ENCODE measurements at places on chromosomes 7 and 10.

DNA sequence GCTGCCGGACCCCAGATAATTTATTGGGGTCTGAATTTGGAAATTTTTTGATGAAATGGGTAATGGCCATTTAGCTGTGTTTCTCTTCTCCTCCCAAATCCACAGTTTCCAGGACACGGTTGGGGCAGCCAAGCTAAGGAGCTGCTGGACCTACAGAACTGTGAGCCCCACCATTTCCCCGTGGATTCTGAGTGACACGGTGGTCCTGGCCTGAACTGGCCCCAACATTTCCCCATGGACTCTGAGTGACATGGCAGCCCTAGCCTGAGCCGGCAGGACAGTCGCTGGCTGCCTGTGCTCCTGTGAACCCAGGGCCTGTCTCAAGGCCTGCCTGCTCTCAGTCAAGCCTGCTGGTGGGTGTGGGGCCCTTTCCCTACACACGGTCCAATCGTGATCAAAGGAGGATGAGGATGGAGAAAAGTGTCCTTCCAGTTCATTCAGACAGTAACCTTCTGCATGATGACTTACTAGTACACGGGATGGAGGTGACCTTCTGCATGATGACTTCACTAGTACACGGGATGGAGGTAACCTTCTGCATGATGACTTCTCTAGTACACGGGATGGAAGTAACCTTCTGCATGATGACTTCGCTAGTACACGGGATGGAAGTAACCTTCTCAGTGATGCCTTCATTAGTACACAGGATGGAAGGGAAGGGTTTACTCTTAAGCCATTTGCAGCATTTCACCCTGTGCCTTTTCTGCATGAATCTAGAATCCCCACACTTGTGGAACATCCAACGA is 359.9 kb downstream of the GLRX3 start:
- no peak for DNase-seq

- no peak for DNase-seq
These were observed 139.1 kb downstream of the MARCHF5 start for GRCh38 chr10:92430103-92430502.

DNA sequence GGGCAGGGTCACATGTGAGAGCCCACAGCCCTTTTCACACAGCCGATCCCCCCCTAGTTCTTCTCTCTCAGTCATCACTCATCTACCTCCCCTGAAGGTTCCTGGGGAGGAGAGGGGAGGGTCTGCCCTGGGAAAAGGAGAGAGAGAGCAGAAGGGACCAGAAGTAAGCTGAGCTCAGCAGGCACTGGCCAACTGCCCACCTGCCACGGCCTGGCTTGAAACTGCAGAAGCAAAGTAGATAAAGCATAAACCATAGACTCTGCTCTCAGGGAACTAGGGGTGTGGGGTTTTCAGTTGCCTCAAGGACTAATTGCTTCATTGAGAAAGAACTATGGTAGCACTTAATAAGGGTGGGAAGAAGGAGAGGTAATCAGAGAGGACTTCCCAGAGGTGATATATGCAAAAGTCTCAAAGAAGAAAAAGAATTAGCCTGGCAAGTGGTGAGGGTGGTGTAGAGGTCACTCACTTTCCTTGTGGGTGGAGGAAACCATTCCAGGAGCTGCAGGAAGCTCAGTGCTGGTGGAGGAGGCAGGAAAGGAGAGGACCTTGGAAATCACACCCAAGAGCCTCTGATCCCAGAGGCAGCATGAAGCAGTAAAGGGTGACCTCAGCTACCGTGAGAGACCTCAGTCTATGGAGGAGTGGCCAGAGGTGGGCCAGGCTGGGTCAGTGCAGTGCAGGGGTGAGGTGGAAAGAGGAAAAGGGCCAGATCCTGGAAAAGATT is 17.2 kb downstream of the PILRA start:
- DNase-seq = no peak

DNA sequence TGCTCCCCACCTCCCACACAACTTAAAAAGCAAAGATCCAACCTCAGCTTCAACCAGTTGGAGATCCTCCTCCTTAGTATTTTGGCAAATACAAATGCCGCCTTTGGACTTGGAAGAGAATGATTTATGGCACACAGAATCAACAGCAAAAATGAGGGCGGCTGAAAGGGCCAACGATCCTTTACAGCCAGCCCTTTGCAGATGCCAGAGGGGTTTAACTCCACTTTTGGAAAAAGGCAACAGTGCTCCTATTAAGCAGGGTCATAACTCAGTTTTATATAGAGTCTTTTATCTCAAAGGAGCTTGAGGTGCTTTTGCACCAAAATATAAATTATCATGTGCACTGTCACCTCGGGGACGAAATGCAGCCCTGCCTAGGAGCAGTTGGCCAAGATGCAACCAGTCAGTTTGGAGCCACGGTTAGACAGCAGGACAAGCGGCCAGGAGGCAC is 56.7 kb upstream of the JCAD start:
- DNase-seq = no peak

DNA sequence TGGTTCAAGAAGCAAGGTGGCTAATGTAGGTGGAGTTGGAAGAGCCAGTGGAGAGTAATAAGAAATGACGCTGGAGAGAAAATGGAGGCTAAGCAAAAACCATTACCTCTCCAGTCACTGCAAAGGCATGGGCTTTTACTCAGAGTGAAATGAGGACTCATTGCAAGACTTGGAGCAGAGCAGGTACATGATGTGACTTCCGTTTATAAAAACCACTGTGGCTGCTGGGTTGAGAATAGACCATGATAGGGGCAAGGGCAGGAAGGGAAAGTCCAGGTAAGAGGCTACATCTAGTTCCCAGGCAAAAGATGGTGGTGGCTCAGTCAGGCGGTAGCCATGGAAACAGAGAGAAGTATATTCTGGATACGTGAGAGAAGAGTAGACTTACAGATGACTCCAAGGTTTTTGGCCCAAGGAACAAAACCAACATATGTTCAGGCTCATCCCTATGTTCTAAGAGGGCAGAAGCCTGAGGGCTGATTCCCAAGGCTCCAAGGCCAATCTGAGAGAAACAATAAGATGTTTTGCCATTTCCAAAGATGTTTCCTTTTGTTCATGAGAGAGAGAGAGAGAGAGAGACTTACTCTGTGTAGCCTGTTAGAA is 21.5 kb upstream of the PDE1C start:
- DNase-seq = no peak

DNA sequence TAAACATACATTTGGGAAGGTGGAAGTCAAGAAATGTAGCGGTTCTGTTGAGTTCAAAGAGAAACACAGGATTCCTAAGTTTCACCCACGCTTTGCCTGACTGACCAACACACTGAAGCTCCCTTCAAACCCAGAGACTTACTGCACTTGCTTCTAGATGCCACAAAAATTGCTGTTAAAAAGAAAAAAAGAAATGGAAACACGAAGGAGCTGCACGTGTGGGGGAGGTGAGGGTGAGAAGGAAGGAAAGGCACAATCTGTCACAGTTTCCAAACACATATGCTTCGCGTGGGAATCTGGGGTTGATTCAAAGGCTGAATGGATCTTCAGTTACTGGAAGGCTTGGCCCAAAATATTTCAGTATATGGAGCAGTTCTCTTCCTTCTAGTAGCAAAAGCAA is 495.6 kb downstream of the DNAJB6 start:
- DNase-seq = no peak

DNA sequence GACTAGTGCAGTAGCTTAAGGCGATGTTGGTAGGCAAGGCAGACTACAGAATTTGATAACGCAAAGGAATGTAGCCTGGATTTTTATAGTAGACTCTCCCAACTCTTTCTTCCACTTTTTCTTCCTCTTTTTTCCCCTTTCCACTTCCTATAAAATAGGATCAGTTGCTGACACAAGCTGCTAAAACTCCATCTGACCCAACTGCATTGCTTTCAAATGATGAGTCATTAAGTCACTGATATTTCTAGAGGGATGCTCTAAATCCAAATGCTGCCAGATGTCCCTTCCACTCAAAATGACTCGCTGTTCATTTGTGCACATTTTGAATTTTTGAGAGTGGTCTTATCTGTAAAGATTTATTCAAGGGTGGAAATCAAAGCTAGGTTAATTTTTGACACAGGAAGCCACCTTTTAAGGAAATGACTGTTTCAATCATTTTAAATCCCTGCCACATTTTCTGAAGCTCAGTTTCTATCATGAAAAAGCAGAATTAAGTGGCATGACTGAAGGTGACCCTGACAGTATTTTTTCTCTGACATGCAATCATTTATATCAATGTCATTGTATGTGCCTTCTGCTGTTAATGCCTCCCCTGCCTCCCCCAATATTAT is 25.8 kb upstream of the SFMBT2 start:
- no peak for DNase-seq

GRCh38 chr10:126937026-126937425 is 31.8 kb downstream of the DOCK1 start:
- DNase-seq = no peak

DNA sequence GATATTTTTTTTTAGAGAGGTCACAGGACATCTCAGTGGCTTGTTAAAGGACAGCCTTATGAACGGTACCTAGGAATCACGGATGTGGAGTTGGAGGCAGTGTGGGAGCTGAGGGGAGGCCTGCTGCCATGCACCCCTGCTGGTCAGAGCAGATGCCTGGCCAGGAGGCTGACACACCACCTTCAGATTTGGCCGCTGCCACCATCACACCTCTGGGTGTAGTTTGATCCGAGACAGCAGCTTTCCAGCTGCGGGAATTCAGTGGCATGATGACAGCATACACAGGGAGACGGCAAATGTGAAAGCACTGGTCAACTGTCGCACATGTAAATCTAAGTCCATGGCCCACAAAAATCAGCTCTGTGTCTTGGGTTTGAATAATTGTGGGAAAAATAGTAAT is 285.4 kb downstream of the ADARB2 start:
- DNase-seq = no peak

GRCh38 chr7:16615228-16615627 is 30.3 kb downstream of the ANKMY2 start:
- no peak for DNase-seq

- no peak for DNase-seq
These were observed 466.3 kb downstream of the ARL4A start for GRCh38 chr7:13153742-13154141.

DNA sequence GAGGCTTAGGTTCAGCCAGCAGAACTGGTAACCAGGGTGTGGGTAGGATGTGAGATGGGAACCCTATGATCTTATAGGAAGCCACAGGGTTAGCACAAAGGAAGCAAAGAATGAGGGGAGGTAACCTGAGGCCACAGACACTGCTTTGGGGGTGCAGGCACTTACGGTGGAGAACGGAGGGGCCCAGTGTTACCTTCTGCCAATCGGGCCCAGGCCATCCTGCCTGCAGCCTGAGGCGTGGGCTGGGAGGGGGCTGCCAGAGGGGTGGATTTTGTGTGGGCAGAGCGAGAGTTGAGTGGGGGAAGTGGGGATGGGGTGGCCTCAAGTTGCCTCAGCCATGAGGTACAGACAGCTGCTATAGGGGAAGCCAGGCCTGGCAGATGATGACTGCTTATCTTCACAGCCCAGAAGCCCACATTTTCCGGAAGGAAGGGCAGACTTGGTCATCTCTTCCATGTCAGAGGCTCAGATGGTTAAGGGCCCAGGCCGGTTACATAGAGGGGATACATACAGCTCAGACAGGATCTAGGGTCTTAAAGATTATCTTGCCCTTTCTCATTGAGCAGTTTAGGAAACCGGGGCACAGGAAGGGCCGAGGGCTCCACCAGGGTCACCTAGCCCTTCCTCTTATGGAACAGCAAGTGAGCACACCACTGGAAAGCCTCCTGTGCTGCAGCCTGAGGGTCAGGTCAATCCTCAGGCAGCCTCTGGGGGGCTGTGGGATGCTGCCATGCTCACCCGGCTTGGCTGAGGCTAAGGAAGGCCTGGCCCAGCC is 24.4 kb upstream of the VSIR start:
- DNase-seq = no peak

DNA sequence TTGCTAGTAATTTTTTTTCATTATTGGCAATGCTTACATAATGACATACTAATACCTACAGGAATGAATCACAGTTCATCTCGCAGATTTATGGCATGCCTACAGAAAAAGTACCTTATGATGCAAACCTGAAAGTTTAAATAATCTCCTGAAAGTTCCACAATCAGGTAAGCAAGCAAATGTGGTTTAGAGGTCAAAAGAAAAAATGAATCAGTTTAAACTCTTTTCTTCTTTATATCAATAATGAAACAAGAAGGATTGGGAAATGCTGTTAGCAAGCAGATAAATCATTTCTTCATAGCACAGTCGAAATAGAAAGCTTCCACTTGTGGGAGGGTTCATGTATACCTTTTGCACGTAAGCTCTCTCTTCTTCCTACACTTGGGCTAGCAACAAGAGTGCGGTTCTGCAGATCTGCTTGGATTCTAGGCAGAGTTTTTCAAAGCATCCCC is 53.7 kb upstream of the MTPN start:
- no peak for DNase-seq

GRCh38 chr10:32976338-32976737 is 18.3 kb upstream of the ITGB1 start:
- DNase-seq = no peak

DNA sequence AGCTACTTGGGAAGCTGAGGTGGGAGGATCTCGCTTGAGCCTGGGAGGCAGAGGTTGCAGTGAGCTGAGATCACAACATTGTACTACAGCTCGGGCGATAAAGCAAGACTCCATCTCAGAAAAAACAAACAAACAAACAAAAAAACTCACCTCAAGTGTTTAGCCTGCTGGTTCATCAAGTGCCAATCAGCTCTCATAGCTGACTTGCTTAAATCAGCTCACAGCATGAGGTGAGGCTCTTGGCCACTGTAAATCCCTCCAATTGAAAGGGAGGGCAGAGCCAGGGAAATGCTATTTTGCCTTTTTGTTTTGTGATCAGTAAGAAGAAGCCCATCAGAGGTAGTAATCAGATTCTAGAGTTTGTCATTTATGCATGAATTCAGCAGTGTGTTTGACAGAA is 112.3 kb downstream of the RAB11FIP2 start:
- DNase-seq = no peak

GRCh38 chr7:24834128-24834798 is 77.0 kb upstream of the GSDME start:
- no peak for DNase-seq

DNA sequence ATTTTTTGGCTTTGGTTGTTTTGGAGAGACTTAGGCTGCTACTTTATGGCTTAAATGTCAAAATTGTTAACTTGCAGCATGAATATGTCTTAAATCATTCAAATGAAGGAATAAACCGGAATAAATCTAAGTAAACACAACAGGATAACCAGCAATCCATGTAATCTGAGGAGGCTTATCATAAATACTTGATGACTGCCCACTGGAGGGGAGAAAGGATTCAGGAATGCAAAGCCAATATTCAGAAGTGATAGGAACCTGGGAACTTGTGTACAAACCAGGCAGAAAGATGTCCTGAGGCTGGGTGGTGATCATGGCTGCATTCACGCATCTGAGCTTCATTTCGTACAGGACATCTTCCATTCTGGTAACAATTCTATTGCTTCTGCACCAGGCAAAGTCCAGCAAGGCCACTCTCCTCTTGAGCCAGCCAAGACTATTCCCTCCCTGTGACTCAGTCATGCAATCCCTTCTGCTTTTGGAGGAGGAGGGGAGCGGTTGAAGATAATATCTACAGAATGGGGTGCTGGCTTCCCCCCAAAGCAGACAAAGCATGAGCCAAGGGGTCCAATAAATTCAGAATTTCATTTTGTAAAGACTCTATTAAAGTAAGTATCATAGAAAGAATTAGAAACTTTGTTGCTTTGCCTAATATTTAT is 374.5 kb downstream of the PHTF2 start:
- DNase-seq = no peak

- no peak for DNase-seq
These were observed 108.0 kb downstream of the PDE1C start for GRCh38 chr7:31962246-31962645.

- no peak for DNase-seq
These were observed 271.6 kb downstream of the CCDC3 start for GRCh38 chr10:12729885-12730284.
